Fibroblast of mammary gland (primary cell): ENCODE measurements at places on chromosomes 3 and 15.

DNA sequence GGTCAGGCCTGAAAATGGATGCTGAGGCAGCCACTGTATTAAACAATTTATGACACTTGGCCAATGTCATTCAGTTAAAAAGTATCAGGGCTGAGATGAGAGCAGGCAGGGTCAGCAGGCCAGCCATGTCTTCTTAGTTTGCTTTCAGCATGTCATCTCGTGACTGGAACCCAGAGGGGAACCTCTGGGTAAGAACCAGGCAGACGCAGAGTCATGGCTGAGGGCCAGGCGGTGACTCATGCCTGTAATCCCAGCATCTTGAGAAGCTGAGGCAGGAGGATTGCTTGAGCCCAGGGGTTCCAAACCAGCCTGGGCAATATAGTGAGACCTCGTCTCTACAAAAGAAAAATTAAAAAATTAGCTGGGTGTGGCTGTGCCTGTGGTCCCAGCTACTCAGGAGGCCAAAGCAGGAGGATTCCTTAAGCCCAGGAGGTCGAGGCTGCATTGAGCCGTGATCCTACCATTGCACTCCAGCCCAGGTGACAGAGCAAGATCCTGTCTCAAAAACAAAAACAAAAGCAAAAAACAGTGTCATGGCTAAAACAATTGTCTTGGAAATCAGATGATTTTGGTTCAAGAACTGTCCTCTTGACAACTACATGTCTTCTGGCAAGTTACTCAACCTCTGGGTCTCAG, 11.7 kb downstream of the BCL2L10 start:
- DNase-seq, result peak; percentile 98

DNA sequence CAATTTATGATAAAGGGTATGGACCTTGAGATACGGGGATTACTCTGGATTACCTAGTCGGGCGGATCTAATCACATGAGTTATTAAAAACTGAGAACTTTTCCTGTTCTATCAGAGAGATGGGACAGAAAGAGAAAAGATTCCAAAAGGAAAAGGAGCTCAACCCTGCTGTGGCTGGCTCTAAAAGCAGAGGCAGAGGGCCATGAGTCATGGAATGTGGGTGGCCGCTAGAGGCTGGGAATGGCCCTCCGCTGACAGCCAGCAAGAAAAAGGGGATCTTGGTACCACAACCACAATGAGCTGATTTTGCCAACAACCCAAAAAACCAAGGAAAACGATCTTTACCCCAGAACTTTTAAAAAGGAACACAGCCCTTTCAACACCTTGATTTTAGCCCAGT, 210.0 kb downstream of the MAGI1 start:
- DNase-seq, result peak; percentile 59

GRCh38 chr15:63834500-63835210, 907 bp upstream of the HERC1 start:
- DNase-seq, result no peak

GRCh38 chr3:129627350-129628168, 21.1 kb upstream of the PLXND1 start:
- peak; percentile 91 for DNase-seq

- DNase-seq, result no peak
Observed at GRCh38 chr15:66704803-66705153, 2.7 kb downstream of the SMAD6 start.

- peak; percentile 16 for DNase-seq
Observed at GRCh38 chr15:65738649-65739048, 53.4 kb downstream of the DENND4A start.

DNA sequence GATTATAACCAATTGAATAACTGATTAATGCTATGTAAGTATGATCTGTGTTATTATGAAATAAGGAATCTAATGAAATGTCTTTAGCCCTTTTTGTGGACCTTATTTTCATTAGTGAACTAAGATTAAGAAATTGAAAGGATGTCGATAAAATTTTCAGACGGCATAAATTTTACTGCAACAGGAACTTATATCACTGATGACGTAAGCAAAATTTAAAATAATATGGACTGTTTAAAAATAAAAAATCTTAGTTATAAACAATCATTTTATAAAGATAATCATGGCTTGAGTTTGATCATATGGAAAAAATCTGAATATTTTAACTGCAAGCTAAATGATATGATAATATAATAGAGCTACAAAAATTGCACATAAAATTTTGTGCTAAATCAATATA, 112.7 kb downstream of the SPATA16 start:
- no peak for DNase-seq
